Stimulated activated CD4-positive, alpha-beta T cell treated with anti-CD3 and anti-CD28 coated beads, Interleukin-1b, Interleukin-23, amount 100 ng/mL, for 1 hour (primary cell): ENCODE measurements at places on chromosomes 2 and 18.

DNA sequence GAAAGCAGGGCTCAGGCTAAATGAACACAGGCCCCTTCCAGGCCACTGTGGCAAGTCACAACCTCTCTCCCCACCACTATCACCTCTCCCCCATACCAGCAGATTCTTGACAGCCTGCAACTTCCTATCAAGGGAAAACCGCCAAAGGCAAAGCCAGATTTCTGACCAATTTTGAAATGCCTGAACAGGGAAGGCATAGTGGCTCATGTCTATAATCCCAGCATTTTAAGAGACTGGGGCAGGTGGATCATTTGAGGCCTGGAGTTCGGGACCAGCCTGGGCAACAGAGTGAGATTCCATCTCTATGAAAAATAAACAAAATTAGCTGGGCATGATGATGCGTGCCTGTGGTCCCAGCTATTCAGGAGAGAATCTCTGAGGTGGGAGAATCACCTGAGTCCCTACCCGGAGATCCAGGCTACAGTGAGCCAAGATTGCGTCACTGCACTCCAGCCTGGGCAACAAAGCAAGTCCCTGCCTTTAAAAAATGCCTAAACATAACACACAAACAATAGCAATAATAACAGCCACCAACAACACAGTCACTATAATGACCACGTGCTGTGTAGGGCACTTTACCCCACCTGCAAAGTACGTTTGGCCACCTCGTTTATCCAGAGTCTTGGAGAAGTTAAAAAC is 75.5 kb upstream of the GLI2 start:
- no peak for DNase-seq

- DNase-seq: no peak
Measured at GRCh38 chr2:674321-674985, 2.8 kb downstream of the TMEM18 start.

GRCh38 chr2:158903711-158904405 is 64.6 kb upstream of the TANC1 start:
- no peak for DNase-seq

DNA sequence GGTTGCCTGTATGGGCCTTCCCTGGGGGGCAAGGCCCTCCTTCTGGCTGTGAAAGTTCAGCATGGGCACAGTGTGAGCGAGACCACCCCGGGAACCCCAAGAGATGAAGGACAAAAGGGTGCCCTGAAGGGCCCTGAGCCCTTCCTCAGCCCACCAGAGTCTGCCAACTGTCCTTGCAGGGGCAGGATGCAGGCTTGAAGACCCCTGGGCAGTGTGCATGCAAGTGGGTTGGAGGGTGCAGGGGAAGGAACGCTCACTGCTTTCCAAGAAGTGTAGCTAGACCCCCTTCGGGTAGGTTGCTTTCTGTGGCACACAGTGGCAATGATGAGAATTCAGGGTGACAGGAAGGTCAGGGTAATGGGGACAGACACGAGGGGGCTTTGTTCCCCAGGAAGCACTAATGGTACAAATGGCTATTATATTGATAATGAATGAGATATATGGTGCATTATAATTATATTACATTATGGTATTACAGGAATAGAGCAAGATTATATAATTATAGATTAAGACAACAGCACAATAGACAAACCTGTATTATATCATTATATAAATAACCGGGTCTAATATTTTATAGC is 228.7 kb downstream of the ATAD2B start:
- DNase-seq: no peak

- DNase-seq: no peak
Measured at GRCh38 chr2:84906108-84906899, 848 bp downstream of the TMSB10 start.

GRCh38 chr2:189124175-189124574 is 55.4 kb downstream of the COL5A2 start:
- DNase-seq: no peak

DNA sequence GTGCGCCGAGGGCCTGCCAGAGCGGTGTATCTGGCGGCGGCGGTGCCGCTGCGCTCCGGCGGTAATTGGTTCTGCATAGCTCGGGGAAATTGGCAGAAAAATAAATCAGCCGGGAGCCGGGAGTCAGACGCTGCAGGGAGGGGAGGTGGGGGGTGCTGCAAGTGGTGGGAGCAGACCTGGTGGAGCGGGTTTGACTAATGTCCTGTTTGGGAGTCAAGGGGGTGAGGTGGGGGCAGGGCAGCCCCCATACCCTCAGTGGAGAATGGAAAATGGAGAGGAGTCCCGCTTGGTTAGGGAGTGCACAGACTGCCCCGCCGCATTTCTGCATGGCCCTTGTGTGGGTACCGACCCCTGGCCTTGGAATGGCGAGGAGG is 107.3 kb downstream of the DYSF start:
- no peak for DNase-seq

GRCh38 chr18:22110461-22110924 is 58.9 kb upstream of the GATA6 start:
- DNase-seq: no peak

DNA sequence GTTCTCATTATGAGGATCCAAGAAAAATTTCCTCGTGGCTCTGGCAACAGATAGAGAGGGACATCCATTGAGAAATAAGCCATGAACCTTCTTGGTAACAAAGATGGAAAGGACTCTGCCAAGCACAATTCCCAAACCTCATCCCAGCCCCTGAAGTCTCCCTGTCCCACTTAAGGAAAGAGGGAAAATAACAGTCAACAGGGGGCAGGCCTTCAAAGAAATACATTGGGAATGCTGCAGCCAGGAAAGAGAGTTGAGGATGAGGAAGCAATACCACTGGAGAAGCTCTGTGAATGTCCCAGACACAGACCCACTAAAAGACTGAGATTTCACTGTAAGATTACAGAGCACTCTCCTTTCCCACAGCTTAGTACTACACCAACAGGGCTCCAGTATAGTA is 93.2 kb downstream of the CD226 start:
- DNase-seq: no peak

GRCh38 chr2:102992607-102993006 is 230.8 kb downstream of the TMEM182 start:
- DNase-seq: no peak

DNA sequence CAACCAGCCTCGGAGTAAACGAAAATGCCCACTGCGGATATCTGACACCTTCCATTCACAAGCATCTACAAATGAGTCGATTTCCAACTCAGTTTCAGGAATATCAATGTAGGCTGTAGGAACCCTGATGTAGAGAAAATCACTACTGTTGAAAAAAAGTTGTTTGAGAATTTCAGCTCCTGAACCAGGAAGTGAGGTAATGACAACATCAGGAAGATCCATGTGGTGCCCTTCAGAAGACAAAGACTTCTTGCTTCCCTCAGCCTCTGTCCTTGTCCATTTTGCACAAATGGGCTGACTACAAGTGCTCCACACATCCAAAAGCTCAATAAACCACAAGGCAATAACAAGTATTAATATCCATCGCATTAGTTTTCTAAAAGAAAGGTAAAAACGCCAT is 4.7 kb downstream of the DSEL start:
- no peak for DNase-seq

GRCh38 chr2:198662905-198663304 is 794.8 kb downstream of the SATB2 start:
- DNase-seq: no peak

GRCh38 chr18:31329787-31330438 is 12.0 kb downstream of the DSG1 start:
- no peak for DNase-seq

- DNase-seq: no peak
Measured at GRCh38 chr2:222883420-222883819, 22.6 kb downstream of the ACSL3 start.

GRCh38 chr2:45786030-45786835 is 134.8 kb downstream of the PRKCE start:
- no peak for DNase-seq

DNA sequence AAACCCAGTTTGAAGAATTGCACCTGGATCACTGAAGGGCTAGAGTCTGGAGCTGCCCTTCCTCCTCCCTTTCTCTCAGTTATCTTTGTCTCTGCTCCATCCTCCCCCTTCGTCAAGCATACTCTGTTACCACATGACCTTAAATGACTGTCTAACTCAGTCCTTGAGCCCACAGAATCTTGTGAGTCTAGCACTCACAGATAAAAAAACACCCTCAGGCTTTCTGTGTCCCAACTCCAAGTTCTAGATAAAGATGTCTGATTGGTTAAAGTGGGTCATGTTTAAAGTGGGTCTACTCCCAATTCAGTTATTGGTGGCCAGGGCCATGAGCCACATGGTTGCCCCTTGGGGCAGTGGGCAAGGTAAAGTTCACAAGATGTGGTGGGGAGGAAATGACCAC is 53.5 kb upstream of the CYP1B1 start:
- no peak for DNase-seq

GRCh38 chr2:226378753-226379705 is 420.6 kb downstream of the IRS1 start:
- no peak for DNase-seq

GRCh38 chr18:42606886-42607495 is 508.5 kb downstream of the RIT2 start:
- DNase-seq: no peak

DNA sequence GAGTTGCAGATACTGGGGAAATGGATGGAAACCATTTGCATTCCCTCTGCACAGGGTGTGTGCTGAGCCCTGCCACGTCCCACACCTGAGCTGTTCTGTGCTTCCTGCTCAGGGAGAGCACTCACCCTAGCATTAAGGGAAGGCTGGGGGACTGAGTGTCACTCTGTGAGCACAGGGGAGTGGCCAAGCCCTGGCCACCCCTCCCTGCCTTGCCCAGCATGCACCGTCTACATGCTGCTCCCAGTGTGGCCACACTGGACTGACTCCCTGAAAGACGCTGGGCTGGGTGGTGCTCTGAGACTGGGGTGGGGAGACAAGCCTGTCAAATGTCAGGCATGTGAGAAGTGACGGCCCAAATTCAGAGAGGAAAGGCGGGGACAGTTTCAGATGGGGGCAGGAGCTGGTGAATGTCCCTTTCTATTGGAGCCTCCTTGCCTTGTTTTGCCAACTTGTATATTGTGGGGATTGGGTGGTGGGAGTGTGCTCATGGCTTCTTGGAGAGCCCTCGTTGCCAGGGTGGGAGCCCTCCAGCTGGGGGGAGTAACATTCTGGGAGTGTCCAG is 298.4 kb upstream of the HS6ST1 start:
- DNase-seq: no peak

GRCh38 chr2:776487-776886 is 99.3 kb upstream of the TMEM18 start:
- no peak for DNase-seq

DNA sequence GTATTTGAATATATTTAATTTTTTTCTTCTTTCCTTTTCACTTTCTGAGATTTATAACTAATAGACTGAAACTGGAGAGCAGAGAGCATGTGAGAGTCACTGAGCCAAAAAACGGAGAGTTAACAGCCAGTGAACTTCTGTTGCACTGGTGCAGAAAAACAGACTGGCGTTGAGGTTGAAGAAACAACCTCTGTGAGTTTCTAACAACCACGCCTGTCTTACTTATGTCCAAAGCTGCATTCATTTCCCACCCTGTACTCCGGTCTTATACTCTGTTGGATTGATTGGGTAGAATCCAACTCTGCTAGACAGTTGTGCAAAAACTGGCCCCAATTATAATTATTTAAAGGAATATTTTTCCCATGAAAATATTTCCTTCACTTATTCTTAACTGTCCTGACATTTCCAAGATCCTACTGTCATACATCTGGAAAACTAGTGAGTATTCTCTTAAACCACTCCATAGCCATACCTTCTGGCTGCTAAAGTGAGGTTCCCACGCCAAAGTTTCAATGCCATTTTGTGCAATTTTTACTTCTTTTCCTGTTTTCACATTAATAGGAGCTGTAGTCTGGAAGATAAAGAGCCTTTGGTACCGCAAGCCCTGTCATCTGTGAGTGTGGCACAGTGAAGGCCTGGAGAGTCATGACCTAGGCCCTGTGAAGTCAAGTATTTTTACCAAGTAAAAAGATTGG is 9.4 kb downstream of the CYP1B1 start:
- DNase-seq: no peak

DNA sequence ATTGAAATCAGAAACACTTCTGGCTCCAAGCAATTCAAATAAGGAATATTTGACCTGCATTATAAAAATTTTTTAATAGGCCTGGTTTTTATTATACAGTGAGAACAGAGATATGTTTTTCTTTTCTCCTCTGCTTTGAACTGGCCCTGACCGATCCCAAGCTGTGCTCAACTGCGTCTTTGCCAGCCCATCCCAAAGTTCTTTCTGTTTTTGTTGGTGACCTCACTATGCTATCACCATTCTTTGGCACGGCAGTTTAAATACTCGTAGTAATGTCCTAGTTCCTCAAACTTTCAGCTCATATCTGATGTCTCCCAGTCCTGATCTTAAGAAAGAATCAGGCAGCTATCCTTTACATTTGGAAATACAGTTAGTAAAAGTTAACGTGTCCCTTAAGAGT is 42.3 kb upstream of the NETO1 start:
- no peak for DNase-seq

DNA sequence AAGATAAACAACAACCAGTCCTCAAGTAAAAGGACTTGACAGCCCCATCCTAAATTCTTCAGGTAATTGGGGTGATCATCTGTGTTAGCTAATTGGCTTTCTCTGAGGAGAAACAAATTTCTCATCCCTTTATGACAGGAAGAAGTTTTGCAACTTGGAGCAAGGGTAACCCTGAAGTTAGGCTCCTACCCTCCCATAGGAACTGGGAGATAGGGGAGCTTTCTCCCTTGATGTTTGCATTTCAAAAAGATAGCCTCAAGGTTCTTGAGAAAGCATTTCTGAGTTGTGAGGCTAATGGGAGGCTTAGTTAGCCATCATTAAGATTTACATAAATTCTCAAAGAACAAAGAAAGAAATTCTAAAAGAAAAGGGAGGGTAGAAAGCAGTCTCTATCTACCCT is 95.4 kb downstream of the MAP2 start:
- no peak for DNase-seq

GRCh38 chr18:48994044-48994651 is 43.4 kb upstream of the SMAD7 start:
- no peak for DNase-seq

DNA sequence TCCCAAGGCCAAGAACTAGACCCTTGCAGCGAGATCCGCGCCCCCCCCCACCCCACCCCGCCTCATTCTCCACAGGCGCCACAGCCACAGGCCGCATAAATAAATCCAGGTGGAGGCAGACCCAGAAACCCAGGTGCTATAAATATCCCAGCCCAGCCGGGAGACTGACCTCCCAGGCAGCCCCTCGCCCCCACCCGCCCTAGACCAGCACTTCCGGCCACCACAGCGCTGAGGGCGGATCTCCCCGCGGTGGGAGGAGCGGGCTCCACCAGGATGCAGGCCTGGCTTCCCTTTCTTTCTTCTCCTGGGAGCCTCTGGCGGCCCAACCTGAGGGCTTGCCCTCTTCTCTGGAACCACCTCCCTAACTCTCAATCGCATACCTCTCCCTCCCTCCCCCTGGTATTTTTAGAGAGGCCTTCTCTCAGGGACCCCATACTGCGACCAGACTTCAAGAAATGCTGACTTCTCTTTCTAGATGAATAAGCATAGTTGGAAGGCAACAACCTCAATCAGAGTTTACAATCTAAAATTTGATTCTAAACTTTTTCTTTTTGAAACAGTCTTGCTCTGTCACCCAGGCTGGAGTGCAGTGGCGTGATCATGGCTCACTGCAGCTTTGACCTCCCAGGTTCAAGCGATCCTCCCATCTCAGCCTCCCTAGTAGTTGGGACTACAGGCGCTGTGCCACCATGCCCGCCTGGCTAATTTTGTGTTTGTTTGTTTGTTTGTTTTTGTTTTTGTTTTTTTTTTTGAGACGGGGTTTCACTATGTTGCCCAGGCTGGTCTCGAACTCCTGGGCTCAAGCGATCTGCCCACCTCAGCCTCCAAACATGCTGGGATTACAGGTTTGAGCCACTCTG is 55.0 kb downstream of the PKDCC start:
- no peak for DNase-seq

GRCh38 chr2:55581435-55581834 is 36.0 kb downstream of the PPP4R3B start:
- DNase-seq: no peak

- DNase-seq: no peak
Measured at GRCh38 chr2:105777031-105777482, 32.3 kb downstream of the NCK2 start.
